CMK (cell line): ENCODE measurements at places on chromosomes 3 and 15.

- no peak for DNase-seq
Measured at GRCh38 chr3:29697989-29698388, 417.1 kb downstream of the RBMS3 start.

DNA sequence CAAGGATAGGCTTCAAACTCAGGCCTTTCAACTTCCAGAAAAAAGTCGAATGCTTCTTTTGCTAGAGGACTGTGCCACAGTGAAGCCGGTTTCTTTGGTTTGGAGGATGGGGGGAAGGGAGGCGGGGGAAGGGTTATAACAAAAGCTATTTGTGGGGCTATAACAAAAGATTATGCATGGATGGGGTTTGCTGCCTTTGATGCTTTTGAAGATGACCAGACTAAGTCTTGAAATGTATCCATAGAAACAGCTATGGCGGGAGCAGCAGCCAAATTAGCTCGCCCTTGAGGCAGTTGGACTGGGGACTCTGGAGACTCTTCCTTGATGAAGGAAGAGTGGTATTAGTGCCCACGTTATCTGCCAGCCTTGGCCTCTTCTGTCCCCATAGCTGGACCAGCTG lies 47.5 kb downstream of the SRGAP3 start:
- DNase-seq, result no peak

DNA sequence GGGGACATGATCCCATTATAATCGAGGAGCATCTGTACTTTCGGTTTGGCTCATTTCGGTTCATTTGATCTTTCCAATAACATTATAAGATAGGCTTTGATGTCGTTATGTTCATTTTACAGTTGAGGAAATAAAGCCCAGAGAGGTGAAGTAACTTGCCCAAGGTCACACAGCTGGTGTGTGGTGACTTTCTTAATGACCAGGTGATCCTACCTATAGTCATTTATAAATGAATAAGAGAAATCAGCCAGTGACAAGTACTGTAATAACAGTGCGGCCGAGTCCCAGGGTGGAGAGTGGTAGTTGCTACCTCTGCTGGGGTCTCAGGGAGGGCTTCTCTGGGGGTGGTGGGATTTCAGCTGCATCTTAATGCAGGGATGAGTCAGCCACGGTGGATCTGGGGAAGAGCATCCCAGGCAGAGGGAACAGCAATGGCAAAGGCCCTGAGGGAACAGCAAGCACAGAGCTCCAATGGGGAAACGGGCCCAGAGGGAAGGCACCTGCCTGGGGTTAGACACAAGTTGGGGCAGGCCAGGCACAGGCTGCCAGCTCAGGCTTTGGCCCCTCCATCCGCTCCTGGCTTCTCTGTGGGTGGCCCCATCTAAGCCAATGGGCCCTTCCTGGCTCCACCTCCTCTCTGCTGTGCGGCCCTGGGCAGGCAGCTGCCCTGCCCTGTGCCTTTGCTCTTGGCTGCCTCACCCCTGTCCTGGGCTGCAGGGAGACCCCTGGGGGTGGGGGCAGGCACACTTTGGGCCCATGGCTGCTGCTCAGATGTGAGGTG lies 1.1 kb upstream of the FBLN2 start:
- DNase-seq, result no peak

- no peak for DNase-seq
Measured at GRCh38 chr3:134337511-134338200, 36.6 kb downstream of the AMOTL2 start.

DNA sequence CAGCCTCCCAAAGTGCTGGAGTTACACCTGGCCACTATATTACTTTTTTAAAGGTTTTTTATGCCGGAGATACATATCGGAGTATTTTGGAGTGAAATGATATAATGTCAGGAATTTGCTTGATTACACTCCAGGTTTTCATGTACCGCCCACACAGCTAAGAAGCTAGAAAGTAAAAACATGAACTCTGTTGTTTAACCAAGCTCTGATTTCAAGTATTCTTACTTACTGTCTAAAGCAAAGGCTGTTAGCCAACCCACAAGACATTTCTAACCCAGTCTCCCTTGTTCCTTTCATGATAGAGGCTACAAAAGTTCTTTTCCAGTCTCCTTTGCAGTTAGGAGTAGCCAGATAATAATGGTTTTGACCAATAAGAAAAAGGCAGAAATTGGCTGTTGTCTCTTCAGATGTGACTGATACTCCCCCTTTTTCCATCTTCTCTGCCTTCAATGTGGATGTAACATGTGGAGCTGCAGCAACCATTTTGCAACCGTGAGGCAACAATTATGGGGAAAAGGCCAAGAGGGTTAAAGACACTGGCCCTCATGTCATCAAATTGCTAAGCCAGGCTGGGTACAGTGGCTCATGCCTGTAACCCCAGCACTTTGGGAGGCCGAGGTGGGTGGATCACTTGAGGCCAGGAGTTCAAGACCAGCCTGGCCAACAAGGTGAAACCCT lies 6.1 kb upstream of the CP start:
- DNase-seq, result no peak
